ENCODE measurements at places on chromosomes 7 and 10.

GRCh38 chr7:94056796-94057207 is 52.6 kb upstream of the BET1 start:
- ATAC-seq = no peak

DNA sequence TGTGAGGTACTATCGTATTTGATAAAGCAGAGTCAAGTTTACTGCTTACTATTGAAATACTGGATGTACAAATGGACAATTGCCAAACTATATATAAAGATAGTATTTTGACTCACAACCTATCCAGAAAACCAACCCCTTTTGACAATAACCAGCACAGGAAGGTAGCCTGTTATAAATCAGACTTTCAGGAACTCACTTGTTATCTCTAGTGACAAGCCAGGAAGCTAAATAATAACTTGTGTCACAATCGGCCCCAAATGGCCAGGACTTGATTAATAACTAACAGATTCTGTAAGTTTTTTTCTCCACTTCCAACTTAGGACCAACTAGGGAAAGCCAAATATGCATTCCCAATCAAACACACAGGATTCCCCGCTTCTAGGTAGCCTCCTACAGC is 38.8 kb upstream of the SLC35G1 start:
- no peak for ATAC-seq

DNA sequence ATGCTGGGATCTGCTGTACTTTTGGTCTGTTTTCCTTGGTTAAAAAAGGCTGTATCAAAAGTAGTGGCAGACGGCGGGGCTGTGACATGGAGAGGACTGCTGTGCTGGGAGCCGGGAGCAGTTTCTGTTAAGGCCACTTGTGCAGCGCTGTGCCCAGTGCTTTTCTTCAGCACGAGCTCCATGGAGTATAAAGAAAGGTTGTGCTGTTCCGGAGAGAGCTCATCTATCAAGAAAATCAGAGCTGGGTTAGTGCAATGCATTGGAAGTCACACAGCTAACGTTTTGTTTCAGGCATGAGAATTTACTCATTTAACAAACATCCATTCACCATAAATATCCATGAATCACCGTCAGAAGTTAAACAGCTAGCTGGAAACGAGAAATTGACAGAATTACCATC is 62.0 kb downstream of the KIAA1549 start:
- no peak for ATAC-seq

DNA sequence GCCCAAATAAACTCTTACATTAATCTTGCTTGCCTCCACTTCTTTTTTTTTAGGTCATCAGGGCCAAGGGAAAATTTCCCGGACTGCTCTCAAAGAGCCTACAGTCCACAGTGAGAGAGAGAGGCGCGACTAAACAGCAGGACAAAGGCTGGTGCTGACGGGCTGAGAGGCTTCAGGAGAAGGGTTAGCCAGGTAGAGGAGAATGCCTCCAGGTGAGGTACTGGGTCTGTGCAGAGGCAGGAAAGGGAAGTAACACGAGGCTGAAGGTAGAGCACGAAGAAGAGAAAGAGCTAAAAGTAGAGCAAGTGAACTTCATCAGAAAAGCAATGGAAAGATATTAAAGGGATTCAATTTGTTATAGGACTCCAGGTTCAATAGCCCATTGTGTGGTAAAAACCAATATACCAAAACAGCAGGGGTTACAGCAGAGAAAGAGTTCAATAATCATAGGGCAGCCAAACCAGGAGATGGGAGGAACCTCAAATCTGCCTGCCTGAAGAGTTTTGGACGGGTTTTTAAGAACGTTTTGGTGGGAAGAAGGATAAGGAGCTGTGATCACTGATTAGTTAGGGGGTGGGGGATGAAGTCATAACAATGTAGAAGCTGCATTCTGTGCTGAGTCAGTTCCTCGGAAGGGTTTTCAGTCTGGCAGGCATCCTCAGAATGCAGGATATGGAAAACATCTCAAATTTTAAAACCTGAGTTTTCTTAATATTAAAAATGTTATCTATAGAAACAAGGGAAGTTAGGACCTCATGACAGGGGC is 171.5 kb downstream of the AKR1D1 start:
- ATAC-seq = no peak

- ATAC-seq = no peak
Measured at GRCh38 chr7:92260248-92260781, 14.5 kb downstream of the ANKIB1 start.

DNA sequence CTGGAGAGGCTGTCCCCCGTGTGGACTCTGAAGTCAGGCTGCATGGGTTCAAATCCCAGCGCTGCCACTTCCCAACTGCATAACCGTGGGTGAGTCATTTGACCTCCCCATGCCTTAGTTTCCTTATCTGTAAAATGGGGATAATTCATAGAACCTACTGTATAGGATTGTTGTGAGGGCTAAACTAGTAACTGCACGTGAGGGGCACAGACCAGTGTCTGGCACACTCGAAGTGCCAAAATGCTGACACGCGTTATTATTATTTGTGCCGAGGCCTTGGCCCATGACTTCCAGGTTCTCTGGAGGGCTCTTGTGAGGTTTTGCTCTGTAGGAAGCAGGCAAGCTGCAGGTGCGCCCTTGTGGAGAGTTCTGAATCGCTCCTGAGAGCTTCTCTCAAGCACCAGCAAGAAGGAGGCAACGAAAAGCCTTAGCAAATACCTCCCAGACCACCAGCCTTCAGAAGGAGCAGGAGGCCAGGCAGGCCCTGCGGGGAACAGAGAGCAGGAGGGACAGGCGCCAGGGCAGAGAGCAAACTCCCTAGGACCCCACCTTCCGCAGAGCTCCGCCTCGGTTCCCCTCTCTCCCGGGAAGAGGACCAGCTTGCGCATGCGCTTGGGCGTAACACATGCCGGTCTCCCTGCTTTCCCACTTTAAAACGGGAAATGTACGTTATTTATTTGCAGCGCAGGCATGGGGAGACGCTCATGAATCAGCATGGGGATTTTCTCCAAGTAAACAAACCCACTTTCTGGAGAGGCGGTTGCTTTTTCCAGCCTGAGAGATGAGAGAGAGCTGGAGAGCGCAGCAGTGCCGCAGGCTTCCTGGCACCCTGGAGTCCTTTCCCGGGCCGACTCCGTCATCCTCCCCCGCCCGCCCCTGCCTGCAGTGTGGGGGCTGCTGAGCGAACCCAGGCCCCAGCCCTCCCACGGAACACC is 39.6 kb downstream of the SORCS3 start:
- ATAC-seq = no peak

GRCh38 chr7:41567031-41567730 is 135.7 kb downstream of the INHBA start:
- ATAC-seq = no peak

DNA sequence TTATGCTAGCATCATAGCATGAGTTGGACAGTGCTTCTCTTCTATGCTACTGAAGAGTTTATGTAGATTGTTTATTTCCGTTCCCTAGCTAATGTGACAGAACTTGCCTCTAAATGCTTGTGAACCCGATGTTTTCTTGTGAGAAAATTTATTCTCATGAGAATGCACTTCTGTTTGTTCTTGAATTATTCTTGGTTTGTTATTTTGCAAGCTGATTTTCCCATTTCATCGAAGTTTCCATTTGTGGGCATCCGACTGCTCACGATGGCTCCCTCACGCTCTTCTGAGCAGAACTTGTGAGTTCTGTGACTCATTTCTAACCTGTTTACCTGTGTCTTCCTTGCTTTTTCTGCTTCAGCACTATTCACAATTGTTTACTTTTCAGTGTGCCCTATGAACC is 59.9 kb downstream of the WDFY4 start:
- no peak for ATAC-seq

Measured in activated T-helper 17 cell treated with anti-CD3 and anti-CD28 coated beads, Interleukin-2, amount 50 U/mL, for 72 hours (primary cell).